ENCODE measurements at places on chromosomes 2 and 18.

DNA sequence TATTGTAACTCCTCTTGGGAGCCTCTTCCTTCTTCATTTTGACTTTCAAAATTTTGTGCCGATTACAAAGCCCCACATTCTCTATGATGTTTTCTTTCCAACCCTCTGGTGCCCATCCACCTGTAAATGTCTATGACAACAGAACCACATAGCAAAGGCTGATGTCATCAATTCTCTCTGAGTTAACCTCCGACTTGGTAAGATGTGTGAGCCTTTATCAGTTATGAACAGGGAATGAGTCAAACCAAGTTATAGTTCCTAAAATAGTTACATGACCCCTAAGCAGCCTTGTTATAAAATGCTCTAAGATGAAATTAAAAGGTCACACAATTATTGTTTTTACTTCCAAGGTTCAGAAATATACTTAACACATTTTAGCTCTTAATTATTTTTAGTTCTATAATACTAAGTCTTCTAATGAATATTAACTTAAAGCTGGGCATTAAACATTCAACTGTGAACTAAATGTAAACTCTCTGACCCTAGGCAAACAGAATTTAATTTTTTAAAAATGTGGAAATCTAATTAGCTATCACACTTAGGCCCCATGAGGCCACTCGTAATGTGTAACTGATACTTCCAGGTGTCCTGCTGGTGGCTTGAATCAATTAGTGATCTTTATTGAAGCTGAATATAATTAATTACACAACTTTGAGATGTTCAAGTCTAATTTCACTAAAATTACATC lies 102.3 kb upstream of the CYRIA start:
- no peak for DNase-seq

DNA sequence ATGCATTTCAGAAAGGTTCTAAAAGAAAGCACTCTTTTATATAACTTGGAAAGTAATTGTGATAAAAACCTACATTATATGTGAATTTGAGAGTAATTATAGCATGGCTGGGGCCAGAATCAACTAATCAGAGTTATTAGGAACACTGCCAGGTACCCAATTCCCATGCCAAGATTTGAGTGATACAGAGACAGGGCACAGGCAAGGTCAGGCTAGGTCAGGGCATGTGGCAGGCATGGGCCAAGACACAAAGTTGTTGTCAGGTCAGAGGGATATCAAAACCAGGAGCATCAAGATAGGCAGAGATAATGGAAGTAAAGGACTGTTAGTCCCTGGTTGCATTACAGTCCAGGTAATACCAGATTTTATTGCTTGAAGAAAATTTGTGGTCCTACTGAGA lies 87.4 kb downstream of the MYO3B start:
- no peak for DNase-seq

GRCh38 chr2:16671760-16672159 lies 6.1 kb upstream of the CYRIA start:
- no peak for DNase-seq

GRCh38 chr2:75021672-75022071 lies 63.2 kb downstream of the POLE4 start:
- DNase-seq = no peak

DNA sequence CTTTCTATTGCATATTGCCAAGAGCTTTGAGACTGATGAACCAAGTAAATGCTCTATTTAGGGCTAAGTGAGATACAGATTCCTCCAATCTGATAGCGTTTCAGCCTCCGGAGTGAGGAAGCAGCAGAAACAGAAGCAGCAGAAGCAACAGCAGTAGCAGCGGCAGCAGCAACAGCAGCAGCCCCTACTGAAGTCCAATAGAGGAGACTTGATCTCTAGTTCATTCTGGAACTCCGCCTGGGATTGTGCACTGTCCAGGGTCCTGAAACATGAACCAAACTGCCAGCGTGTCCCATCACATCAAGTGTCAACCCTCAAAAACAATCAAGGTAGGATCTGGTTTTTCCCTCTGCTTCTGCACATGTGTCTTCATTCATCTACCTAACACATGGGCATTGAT lies at the start of gene DPP10:
Gene DPP10 (plus strand): TSS at position 132 of the 400 bp plus-strand sequence.
- DNase-seq = no peak

DNA sequence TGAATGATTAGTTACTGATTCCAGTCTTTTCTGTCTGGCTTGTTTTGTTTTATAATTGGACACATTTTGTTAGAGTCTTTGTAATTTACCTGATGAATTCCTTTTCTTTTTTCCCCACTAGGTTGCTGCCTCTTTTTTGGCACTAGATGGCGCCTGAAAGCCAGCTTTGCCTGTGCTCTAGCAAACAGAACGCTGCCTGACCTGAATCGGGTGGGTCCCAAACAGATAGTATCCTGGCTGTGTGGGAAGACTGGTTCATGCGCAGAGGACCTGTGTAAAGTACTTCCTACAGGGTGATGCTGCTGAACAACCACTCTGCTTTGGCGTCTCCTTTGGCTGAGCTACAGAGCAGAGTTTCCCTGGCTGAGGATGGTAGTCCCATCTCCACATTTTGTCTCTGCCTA lies 288.2 kb downstream of the IKZF2 start:
- DNase-seq = no peak

- DNase-seq = no peak
Measured at GRCh38 chr2:233905945-233906344, 11.2 kb upstream of the TRPM8 start.

DNA sequence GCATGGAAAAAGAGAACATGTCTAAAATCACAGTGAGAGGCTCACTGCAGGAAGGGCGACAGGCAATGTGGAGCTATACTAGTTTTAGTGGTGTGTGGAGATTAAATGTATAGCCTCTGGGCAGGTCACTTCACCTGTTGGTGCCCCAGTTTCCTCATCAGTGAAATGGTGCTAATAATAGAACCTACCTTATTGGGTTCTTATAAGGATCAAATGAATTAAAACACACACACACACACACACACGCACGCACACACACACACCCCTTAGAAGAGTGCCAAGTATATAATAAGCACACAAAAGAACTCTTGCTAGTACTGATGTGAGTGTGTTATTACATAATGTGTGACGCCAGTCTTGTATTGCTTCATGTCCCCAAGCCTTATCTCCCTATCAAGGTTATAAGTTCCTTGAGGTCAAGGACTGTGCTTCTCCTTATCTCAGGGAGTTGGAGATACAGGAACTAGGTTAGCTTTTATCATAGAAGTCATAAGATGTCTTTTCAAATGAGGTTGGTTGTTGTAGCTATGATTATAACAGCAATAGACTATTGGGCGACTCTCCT lies 98.0 kb upstream of the CXCR4 start:
- DNase-seq = no peak

DNA sequence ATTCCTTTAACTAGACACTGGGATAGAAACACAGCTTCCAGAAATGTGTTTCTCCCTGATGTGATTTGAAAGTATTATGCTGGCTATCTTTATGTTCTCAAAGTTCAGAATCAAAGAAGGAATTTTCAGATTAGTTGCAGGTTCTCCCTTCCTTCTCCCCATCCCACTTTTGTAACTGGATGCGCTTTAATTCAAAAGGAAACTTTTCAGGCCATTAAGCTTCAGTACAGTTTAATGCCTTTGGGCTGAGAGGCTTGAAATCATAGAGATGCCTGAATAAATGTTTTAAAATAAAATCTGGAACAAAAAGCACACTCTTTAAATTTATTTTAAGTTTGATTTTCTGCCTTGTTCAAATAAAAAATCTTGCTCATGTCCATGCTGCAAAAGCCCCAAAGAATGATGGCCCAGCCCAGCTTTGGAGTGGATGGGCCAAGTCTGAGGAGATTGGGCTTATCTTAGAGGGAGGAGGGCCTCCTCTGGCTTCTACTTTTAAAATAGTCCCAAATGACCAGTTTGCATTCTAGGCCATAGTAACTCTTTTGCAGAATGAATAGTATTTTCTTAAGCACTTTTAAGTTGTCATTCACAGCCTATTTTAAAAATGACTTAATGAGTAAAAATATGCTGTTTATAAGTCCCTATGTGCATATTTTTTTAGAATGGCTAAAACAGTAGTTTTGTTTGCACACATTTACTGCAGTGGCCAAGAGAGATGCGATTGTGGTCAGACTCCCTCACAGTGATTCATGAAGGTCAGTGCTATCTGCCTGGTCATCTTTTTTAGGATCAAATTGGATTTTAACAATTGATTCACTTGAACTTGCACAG lies 129.2 kb downstream of the MTX2 start:
- DNase-seq = no peak

DNA sequence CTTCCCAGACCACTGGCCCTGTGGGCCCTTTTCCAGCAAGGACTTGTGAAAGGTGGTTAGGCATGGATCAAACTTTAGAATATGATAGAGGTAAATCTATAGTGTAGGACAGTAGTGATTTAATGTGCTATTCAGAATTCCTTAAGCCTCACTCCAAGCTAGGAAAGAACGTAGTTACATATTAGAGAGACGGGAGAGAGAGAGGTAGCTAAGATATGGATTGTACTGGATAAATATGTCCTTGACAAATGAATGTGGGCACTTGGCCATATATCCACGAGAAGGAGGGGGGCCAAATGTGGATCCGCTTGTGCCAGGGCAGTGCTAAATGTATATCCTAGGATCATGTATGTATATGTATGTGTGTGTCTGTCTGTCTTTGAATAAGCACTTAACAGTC lies 6.5 kb downstream of the KCNJ3 start:
- DNase-seq = no peak

- no peak for DNase-seq
Measured at GRCh38 chr2:239081622-239082021, 233.7 kb downstream of the TWIST2 start.

DNA sequence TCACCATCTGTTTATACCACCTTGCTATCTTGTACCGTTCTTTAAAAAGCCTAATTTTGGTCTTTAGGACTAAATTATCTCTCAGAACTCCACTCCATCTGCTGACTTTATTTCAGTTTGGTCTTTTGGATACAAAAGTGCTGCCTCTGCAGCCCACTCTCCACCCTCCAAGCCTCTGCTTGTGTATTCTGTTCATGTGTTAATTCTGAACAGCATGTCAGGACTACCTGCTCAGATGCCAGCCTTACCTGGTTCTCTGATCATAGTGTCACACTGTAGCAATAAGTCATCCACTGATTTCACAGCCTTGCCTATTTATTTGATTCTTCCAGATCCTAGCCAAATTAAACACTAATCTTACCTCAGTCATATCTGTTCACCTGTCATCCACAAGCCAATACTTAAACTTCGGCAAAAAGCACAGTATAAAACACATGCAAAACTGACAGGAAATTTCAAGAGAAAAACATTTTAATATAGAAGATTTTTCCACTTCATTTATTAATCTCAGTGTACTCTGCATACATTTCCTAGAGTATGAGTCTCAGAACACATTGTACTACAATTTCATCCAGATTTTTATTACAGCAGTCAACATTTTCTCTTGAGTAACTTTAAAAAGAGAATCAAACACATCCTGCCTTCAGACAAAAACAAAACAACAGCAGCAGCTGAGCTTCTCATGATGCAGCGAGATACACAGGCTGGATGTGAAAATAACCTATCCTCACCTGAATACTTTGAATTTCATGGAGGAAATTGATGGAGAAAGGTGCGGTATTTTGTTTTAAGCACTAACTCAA lies 64.9 kb downstream of the PPP1R1C start:
- DNase-seq = no peak

GRCh38 chr2:195318440-195319111 lies 338.4 kb upstream of the SLC39A10 start:
- DNase-seq = peak; percentile 33

DNA sequence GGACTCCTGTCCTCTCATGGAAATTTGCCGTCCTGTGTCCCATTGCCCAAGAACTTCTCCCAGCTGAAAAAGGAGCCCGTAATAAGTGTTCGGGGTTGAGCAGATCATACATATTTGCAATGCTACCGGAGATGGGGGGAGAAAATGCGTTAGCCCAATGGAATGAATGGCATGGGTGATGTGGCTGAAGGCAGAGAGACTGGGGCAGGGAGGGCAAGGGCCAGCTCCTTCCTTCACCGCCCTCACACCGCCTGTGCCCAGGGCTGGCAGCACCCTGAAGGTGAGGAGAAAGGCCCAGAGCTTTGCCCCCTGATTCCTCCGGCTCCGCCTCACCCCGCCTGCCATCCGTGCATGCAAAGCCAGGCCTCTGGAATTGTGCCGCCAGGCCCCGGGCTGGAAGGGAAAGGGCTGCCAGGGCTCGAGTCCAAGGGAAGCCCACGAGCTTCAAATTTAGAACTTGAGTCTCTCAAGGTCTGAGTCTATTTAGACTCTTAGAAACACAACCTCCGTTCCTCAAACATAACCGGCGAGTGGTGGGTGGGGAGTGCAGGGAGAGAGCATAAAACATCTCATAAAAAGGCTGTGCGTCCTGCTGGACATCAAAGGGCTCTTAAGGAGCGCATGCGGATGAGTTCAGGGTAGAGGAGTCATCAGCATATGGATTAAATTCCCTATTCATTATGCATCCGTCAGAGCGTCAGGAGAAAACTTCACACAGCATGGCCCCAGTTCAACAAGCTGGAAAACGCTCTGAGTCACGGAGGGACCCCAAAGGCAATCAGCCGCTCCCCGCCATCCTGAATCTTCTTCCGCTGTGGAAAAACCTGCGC lies 121.7 kb upstream of the GLI2 start:
- DNase-seq = no peak

- peak; percentile 6 for DNase-seq
Measured at GRCh38 chr2:26942543-26943295, 27.7 kb upstream of the MAPRE3 start.

DNA sequence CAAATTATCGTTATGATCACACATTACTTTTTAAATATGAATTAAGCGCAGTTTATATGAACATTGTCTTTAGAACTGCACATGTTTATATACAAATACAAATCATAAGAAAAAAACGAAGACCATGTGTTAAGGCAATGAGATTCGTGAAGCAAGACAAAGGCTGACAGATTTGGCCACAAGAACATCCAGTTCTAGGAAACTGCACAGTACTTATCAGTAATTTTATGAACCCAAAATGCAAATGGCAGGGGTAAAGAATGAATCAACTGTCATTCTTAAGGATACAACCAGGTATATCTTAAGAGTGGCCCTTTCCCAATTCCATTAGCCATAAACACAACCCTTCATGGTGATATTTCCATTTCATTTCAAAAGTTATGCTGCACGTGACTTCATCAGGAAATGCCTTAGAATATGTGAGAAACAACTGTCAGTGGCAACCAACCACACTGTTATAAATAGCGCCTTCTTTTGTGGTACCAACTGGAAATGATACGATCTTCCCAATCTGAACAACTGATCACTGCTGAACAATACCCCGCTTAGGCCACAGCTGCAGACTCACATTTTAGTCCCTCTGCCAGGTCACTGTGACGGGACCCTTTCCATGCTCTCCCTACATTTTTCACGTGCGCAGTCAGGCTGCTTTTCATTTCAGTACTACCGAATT lies 144.9 kb downstream of the L3MBTL4 start:
- no peak for DNase-seq

All from NCI-H774 (cell line).